ENCODE measurements at places on chromosomes 6 and 20.

- DNase-seq, result no peak
These were observed 134.7 kb upstream of the RSPO3 start for GRCh38 chr6:126983779-126984178.

- no peak for DNase-seq
These were observed 70.0 kb upstream of the AHI1 start for GRCh38 chr6:135567375-135568083.

GRCh38 chr6:30543821-30544220, 12.5 kb downstream of the GNL1 start:
- DNase-seq, result no peak

DNA sequence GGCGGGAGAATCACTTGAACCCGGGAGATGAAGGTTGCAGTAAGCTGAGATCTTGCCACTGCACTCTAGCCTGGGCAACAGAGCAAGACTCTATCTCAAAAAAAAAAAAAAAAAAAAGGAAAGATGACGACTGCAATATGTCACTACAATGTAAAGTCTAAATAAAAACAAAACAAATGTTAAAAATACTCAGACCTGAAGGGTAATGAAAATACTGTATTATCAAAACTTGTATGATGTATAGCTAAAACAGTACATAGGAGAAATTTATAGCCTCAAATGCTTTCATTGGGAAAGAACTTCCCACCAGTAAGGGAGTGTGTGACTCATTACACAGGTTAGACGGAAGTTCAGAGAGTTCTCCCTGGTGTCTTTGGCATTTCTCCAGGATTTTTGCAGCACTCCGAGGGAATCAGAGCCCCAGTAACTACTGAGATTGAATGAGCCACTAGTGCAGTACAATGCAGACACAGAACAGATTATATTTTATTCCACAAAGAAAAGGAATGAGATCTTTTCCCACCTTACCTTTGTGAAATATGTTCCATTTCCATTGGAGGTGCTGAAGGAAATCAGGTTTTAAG, 12.5 kb upstream of the RALGAPB start:
- peak; percentile 45 for DNase-seq

GRCh38 chr20:47799116-47799715, 13.9 kb upstream of the SULF2 start:
- no peak for DNase-seq

DNA sequence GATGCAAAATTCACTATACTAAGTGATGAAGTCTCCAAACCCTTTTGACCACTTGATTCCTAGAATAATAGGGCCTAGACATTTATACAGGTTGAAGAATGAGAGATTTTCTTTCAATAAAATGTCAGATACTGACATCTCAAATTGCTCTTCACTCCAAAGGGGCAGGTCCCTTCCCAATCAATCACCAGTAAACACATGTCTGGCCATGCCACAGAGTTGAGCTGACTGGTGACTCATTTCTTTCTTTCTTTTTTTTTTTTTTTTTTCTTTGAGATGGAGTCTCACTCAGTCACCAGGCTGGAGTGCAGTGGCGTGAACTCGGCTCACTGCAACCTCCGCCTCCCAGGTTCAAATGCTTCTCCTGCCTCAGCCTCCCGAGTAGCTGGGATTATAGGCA, 388.6 kb upstream of the BTBD3 start:
- no peak for DNase-seq

DNA sequence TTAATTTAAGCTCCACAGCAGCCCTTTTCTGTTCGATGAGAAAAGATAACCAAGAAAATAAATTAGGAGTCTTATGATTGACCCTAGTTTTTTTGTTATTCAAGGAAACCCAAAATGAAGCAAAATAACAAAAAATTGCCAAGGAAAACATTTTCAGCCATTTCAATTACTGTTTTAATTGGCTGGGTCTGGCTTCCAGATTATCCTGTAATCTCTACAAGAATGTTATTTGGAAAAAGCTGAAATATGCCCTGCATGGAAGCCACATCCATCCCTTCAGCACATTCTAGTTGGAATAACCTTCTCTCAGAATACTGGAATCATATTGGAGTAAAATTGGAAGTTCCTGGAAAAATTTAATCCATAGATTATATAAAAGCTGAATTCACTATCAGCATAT, 191.1 kb upstream of the CCN2 start:
- DNase-seq, result no peak

DNA sequence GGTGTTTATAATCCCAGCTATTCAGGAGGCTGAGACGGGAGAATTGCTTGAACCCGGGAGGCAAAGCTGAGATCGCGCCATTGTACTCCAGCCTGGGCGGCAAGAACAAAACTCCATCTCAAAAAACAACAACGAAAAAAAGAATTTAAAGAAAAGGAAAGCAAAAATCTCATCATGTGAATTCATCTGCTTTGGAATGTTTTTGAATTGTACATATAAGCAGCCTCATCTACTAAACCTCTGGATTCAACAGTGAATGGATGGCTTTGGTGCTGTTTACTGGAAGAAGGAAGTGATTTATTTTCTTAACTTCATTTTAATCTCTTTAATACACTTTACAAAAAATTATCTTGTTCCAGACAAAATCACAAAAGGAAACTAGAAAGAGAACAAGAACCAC, 51.8 kb upstream of the PNRC1 start:
- no peak for DNase-seq

DNA sequence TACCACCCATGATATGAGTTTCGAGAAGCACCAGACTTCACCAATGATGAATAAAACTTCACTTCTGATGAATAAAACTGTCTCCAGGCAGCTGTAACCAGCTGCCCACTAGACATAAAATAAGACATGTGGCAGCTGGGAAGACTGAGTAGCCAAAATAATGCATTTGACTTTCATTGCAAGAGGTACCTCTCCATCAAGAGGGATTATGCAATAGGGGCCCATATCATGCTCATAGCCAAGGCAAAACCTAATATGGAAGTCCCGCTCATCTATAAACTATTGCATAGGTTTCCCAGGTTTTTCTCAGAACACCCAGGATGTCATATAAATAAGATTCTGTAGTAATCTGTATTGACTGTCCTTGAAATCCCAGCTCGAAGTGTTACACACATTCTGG, 155.5 kb downstream of the SIM1 start:
- no peak for DNase-seq

DNA sequence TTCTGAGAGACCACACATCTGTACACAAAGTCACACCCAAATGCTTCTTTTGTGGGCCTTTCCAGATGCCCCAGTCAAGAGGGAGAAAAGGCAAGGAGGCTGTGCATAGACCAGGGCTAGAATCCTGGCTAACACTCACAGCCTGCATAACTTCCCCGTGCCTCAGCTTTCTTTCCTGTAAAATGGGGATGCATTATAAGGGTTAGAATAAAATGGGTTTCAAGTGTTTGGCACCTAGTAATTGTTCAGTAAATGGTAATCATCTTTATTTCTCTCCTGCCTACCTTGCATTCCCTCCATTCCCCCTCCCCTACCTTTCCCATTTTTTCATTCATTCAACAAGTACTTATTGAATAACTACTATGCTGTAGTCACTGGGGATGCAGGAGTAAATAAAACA, 29.4 kb downstream of the UNC5CL start:
- DNase-seq, result no peak

DNA sequence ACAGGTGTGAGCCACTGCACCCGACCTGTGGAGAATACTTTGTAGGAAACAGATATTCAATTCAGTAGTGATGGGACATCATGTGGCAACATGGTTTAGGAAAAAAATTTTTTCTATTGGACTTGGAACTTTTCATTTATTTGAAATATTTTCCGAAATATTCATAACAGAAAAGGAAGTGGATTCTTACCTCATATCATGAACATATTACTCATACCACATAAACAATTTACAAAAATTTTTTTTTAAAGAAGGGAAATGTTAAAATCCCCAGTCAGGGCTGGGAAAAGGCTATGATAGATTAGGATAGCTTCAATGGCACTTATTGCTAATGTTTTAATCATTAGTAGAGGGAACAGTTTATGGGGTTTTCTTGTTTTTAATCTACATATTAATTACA, 6.8 kb upstream of the ALDH8A1 start:
- no peak for DNase-seq

- no peak for DNase-seq
These were observed 27.6 kb upstream of the CDKN1A start for GRCh38 chr6:36650848-36651478.

GRCh38 chr6:152212437-152212836, 405.0 kb downstream of the ESR1 start:
- no peak for DNase-seq

DNA sequence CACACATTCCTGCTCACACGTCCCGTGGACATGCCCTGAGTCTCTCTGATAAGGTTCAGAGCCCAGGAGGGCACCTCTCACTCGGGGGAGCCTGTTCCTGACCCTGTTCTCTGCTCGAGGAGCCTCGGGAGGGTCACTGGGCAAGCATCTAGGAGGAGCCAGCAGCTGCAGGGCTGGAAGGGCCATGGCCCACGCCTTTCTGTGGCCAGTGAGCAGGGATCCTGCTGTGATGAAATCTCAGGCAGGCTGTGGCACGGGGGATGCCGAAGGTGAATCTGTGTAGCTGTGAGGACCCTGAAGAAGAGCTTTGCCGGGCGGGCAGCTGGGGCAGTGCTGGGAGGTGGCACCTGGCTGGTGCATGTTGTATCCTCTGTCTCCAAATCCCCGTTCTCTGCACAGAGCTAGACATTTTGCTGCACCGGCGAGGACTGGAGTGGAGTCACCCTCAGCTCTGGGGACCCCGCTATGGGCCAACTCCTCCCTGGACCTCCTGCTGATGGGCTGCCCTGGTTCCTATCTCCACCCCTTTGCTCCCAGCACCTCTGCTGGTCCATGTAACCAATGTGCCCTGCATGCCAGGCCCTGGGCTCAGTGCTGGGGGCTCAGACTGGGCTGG, 7.1 kb upstream of the NPBWR2 start:
- no peak for DNase-seq

- no peak for DNase-seq
These were observed 18.3 kb downstream of the MPC1 start for GRCh38 chr6:166364456-166364855.

DNA sequence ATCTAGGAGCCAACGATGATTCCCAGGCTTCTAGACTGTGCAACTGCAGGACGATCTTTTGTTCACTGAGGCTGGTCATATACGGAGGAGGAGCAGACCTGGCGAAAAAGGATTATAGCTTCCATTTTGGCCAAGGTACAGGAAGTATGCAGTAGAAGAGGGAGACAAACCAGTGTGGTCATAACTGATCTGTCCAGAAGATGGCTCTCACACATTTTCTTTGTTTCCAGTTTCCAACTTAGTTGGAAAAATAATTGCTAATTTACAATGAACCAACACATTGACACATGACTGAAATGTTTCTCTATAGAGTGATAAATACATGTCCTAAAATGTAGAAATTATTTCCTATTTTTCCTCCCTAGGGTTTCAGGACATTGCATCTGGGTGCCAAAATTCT, 364.1 kb upstream of the BTBD3 start:
- no peak for DNase-seq

GRCh38 chr6:31681135-31681671, 336 bp upstream of the LY6G5C start:
- DNase-seq, result no peak

- no peak for DNase-seq
These were observed 636 bp downstream of the ELOVL2 start for GRCh38 chr6:11043378-11043960.

DNA sequence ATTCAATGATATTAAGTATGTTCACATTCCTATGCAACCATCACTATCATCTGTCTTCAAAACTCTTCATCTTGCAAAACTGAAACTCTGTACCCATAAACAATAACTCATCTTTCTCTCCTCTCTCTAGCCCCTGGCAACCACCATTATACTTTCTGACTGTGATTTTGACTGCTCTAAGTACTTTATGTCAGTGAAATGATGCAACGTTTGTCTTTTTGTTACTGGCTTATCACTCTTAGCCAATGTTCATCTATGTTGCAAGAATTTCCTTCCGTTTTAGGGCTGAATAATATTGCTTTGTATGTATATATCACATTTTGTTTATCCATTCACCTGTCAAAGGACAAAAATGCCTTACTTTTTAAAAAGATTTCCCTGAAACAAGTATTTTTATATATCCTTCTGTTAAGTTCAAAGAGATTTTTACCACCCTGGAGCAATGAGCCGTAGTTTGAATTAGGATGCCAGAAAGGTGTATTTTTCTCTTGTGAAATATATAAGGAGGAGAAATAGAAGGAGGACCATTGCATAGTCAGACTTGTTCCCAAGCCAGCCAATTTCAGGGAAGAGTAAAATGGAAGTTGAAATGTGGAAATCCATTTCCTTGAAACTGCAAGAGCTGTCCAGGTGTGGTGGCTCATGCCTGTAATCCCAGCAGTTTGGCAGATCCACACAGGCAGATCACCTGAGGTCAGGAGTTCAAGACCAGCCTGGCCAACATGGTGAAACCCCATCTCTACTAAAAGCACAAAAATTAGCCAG, 4.0 kb upstream of the CGAS start:
- DNase-seq, result no peak

DNA sequence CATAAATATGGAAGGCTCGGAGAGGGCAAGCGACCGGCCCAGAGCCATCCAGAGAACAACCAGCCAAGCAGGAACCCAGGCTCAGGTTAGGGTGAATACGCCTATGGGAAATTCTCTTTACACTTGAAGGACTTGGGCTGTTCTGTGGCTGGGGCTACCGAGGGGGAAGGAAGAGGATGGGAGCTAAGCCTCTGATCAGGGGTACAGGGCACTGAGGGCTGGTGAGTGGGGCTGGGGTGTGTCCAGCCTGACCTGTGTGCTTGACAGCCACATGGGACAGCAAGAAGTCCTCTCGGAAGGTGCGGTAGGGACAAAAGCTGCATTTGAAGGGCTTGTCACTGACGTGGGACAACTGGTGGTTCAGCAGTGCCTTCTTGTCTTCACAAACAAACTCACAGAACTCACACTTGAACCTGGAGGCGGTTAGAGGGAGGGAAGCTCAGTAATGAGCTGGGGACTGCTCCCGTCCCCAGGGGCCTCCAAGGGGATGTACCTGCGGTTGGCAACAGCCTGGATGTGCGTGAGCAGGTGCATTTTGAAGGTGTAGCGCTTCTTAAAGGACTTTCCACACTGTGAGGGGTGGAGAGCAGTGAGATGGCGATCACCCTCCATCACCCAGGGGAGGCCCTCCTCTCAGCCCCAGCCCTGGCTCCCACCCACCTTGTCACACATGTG, 11.9 kb downstream of the ZNF335 start:
- DNase-seq, result no peak

- DNase-seq, result peak; percentile 57
These were observed 90.6 kb downstream of the PSMB1 start for GRCh38 chr6:170462366-170463020.

DNA sequence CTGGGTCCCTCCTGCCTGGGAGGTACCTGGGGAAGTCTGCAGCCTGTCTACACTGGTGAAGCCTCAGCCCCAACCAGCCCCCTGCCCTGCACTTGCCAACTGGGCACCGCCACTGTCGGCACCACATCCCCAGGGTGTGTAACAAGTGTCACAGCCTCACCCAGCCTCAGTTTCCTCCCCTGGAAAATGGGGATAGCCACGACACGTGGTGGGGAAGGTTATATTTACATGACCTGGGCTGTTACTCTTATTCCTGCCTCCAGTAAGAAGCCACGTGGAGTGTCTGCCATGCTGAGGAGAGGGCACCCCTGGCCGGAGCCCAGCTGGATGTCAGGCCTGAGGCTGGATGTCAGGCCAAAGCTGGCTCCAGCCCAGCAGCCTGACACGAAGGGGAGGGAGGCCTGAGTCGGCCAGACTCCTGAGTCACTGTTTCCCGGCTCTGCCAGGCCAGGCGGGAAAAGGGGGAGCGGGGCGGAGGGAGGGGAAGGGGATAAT, 44.9 kb downstream of the SNAI1 start:
- no peak for DNase-seq

GRCh38 chr6:87936065-87936464, 111.6 kb upstream of the SPACA1 start:
- no peak for DNase-seq
